ENCODE measurements at places on chromosomes 5 and 9.
A peak's percentile ranks its signal among the peaks of the same experiment; 100 is the strongest.

DNA sequence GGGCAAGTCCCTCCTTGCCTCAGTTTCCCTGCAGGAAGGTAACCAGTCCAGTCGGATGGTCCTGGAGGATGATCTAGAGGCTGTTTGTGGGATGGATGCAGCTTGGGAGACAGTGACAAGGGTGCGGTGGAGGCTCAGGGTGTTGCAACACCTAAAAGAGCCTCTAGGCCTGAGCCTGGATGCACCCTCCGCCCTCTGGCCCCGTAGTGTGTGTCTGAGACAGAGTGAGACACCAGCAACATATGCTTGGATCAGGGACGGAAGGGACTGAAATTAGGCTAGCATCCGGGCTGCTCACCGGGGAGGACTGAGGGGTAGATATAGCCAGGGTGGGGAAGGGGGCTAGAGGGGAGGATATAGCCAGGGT lies 1.1 kb downstream of the CRAT start:
- no peak for DNase-seq

- no peak for DNase-seq
Observed at GRCh38 chr9:14511452-14511851, 181.8 kb downstream of the ZDHHC21 start.

GRCh38 chr9:105647595-105648349 lies 14.5 kb upstream of the TAL2 start:
- DNase-seq: no peak

- no peak for DNase-seq
Observed at GRCh38 chr9:117737721-117738226, 33.6 kb downstream of the TLR4 start.

DNA sequence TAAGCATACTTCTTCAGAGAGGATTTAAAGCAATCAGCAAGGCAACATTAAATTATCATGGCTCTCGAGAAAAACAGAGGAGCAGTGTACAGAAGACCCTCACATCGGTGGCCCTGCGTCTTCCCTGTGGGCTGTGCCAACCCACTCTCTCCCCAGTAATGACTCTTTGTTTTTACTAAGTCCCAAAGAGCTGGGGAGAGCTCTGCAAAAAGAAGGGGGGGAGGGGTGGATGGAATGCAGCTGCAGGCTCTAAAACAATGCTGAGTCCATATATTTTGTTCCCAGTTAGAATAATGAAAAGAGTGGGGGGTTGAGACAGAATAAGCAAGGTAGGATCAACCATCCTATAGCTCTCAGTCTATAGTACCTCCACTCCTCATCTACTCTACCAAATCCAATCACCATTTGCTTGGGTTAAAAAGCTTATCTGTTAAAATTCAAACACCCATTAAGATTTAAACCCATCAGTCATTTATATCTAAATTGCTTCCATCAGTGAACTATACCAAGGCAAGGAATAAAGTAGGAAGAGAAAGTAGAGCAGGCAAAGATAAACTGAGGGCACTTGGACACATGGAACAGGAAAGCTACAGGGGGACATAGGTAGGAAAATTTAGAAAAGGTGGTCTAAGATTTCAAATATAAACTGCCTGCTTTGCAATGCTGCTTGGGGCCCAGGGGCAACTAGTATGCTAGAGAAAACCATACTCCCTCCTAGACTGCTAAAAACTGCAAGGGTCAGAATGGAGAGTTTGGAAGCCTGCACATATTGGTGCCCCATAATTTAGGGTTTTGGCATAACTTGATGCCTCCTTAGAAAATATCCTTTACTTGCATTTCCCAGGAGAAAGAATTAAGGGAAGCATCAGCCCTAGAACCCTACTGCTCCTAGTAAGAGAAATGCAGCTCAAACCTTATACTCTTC lies 20.6 kb downstream of the ELL2 start:
- no peak for DNase-seq

- DNase-seq: no peak
Observed at GRCh38 chr5:180331647-180331950, 21.5 kb downstream of the GFPT2 start.

- no peak for DNase-seq
Observed at GRCh38 chr5:5497152-5497788, 74.8 kb downstream of the ICE1 start.

DNA sequence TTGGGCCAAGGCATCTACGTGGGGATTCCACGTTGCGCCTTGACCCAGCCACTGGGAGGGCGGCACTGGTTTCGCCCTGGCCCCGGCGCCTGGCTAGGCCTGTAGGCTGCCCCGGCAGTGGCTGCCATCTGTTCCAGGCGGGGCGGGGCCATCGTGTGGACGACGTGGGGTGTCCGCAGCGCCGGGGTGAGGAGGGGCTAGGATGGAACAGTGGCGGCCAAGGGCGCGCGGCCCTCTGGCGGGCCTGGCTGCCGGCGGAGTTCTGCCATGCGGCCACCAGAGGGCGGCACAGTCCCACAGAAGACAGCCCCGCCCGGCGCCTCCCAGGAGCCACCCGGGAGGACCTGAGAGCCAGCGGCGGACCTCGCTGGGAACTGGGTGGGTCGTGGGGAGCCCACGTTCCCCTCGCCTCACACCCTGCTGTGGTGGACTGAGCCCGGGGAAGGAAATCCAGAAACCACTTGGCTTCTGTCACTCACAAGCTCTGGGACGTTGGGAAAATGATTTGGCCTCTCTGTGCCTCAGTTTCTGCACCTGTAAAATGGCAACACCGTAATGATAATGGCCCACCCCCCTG lies 22.6 kb upstream of the RAPGEF1 start:
- DNase-seq: peak; percentile 52

GRCh38 chr5:156934450-156935211 lies 28.4 kb downstream of the TIMD4 start:
- DNase-seq: no peak

DNA sequence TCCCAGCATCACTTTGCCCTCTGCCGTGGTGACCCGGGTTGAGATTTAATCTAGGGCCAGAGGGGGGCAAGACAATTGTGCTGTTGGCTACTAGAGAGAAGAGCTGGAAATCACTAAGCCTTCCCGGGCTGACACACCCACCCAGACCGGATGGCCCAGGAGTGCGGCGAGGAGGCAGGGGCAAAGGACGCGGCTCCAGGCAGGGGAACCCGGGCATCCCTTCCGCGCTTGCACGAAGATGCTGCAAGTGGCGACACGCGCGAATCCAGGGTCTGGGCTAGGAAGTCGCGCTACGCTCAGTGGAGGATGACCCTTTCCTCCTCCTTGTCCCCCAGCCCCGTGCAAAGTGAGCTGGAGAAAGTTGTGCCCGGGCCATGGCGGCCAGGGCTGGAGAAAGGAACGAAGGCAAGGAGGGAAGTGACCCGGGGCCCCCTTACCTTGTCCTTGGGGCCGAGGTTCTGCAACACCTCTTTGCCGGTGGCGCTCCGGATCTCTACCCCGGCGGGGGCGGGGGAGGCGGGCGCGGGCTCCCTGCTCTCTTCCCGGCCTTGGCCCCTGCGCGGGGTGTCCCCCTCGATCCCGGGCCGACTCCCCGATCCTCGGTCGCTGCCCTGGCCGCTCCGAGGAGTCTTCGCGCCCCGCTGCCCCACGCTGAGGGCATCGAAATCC lies 693 bp downstream of the DPYSL3 start:
- DNase-seq: no peak

DNA sequence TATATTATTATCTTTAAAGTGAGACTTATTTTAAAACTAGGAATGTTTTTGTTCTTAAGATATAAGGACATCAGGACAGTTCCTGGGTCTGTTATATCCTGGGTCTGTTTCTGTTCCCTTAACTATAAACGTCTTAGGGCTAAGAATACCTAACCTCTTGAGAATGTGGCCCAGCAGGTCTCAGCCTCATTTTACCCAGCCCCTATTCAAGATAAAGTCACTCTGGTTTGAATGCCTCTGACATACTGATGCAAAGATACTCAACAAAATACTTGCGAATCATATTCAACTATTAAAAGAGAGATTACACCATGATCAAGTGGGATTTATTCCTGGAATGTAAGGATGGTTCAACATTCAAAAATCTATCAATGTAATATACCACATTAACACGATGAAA lies 51.0 kb downstream of the STK10 start:
- DNase-seq: no peak

DNA sequence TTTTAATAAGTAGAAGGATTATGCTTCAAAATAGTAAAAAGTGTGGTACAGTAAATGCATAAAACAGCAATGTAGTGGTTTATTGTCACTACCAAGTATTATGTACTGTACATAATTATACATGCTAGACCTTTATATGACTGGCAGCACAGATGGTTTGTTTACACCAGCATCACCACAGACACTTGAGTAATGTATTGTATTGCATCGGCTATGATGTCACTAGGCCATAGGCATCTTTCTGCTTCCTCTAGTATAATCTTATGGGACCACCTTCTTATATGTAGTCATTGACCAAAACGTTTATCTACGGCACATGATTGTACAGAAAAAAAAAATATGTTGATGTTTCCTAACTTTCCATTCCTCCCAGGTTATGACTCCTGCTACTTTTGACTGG lies 31.9 kb upstream of the SSBP2 start:
- DNase-seq: no peak

- DNase-seq: no peak
Observed at GRCh38 chr5:118565335-118565971, 422.9 kb downstream of the DTWD2 start.

GRCh38 chr9:98656511-98656910 lies 52.2 kb downstream of the GABBR2 start:
- DNase-seq: no peak

DNA sequence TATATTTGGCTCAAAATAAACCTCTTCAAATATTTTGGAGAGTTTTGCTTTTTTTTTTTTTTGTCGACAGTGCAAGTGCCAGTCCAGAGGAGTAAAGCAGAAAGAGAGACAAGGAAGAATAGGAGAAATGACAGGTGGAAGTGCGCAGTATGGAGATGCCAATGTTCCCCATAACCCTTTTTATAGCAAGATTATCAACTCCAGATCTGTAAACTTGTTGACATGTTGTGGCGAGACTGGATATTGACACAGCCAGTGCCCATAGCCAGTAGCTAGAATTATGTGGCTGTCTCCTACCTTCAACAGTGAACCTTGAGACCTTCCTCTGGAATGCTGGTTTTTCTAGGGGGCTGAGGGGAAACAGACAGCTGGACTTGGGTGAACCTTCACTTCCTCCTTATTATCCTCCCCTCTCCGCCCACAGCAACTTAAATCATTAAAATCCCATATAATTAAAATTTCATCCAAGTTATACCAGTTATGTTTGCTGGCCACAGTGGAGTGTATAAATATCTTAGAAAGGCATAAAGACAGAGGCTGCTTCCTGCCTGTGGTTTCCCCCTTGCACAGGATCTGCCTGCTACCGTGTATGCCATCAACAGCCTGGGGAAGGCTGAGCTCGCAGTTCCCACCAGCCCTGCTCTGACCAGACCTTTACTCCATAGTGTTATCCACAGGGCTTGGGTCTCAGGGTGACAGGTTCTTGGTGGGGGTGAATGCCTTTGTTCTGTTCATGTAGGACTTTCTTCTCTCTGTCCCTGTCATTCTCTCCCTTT lies 112.3 kb upstream of the ANKH start:
- DNase-seq: no peak

GRCh38 chr9:115712981-115713380 lies 440.6 kb upstream of the PAPPA start:
- no peak for DNase-seq

GRCh38 chr5:56346741-56347535 lies 113.8 kb upstream of the ANKRD55 start:
- no peak for DNase-seq

DNA sequence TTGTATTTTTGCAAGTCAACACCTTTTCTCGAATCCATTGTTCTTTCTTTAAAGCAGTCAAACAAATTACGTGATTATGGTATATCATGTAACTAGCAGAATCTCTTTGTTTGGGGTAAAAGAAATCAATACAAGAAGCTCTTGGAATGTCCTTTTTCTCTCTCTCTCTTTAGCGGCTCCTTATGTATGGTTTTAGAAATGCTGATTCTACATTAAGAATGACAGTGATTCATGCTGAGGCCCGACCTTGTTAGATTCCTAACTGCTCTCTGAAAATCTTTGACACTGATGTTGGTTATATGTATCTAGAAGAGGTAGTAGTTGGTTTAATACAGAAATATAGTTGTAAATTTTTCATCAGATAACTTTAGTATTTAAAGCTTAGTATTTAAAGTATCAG lies 76.4 kb downstream of the SNX24 start:
- DNase-seq: no peak

DNA sequence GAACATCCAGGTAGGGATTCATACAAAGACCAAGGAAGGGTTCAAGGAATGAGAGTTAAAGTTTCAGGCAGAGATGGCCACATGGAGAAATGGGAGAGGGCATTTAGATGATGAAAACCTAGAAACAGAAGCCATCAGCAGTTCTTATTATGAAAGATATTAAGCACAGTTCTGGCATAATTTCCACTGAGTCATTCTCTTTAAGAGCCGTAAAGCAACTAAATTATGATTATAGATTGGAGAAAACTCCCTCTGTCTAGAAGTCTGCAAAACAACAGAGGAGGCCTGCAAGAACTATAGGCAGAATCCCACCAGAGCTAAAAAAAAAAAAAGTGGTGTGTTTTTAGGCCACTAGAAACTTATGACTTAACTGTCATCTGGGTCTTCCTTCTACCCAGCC lies 157.1 kb upstream of the MPDZ start:
- no peak for DNase-seq

DNA sequence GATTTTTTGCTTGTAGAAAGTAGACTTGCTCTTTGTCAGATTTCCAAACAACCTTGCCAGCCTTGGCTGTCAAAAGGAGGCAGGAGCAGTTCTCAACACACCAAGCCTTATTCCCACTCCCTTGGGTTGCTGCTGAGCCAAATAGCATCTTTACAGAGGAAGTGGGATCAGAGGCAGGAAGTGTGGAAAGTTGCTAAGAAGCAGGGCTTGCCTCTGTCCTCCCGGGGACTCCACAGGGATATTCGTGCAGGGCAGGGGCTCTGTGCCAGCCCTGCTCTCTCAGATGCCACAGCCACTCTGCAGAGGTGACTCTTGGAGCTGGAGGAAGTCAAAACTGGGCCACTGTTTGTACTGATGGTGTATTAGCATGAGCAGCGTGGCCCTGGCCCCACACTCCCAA lies 24.3 kb downstream of the PTPDC1 start:
- DNase-seq: no peak

- DNase-seq: no peak
Observed at GRCh38 chr5:43875741-43876140, 272.8 kb downstream of the NNT start.

GRCh38 chr9:111429175-111429574 lies 55.0 kb downstream of the ECPAS start:
- DNase-seq: no peak

DNA sequence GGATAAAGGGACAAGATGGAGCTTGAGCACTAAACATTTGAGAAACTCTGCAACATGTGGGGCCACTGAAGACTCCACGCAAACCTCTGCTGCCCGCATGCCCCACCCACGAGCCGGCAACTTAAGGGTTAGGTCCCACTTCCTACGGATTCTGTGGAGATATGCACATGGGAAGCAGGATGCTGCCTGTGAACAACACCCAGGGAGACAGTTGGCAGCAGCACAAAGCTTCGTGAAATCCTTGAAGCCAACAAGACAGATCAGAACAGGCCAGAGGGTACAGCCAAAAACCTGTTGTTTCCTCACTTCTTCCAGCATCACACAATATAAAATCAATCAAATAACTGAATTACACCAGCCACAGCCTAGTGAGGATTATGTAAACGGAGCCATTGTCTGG lies 270.4 kb downstream of the ENC1 start:
- DNase-seq: no peak

GRCh38 chr5:154058055-154059038 lies 19.6 kb downstream of the MFAP3 start:
- DNase-seq: no peak

Data from iPS DF 6.9 (cell line).